NCI-H446 treated with DMSO at 0.1 percent for 48 hours (cell line): ENCODE measurements at places on chromosomes 12 and 14.

GRCh38 chr14:85934886-85935254 lies 404.9 kb downstream of the FLRT2 start:
- no peak for DNase-seq

GRCh38 chr12:4734625-4735340 lies 14.6 kb downstream of the GALNT8 start:
- DNase-seq: no peak

GRCh38 chr14:50953502-50953901 lies 9.2 kb upstream of the PYGL start:
- no peak for DNase-seq

GRCh38 chr12:13258717-13259119 lies 62.2 kb downstream of the EMP1 start:
- DNase-seq: no peak

DNA sequence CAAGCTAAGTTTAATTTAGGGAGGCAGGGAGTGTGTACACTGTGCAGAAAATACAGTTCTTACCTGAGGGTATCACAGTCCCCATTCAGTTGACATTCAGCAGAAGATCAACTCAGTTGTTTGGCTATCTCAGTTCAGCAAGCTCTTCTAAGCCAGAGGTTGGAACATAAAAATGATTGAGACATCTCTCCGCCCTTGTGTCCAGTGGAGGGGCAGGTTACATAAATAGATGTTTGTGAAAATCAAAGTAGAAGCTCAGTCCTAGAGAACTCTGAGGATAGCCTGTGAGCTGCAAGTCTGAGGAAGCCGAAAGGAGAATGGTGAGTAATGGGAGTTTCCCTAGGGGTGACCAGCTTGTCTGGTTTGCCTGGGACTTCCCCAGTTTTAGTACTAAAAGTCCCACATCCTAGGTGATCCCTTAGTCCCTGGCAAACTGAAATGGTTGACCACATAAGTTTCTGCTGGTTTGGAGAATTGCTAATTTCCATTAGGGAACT lies 251.4 kb upstream of the ATP2B1 start:
- no peak for DNase-seq

GRCh38 chr12:74490390-74491064 lies 47.1 kb upstream of the ATXN7L3B start:
- no peak for DNase-seq

DNA sequence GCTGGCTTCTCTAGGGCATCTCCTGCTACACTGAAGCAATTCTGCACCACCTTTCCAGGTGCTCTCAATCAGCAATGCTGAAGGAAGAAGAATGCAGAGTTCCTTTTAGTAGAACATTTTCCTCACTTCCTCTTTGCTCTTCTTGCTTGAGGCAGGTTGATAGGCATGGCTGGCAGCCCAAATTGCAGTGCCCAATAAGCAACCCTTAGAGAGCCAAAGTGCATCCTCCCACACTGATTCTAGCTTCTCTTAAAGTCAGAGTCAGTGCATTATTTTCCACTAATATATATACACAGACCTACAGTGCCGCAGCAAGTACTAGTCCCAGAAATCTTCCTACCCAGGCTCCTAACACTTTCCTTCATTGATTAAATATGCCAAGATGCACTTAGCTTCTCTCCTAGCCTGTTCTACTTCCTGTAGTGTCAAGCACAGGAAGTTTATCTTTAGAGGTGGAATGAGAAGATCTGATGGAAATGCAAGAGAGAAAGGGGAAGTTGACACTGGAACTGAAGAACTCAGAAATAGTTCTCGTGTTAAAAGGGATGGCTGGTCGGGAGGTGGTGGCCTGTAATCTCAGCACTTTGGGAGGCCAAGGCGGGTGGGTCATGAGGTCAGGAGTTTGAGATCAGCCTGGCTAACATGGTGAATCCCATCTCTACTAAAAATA lies 132.7 kb downstream of the SSPN start:
- no peak for DNase-seq
